ENCODE measurements at places on chromosomes 5 and 9.

DNA sequence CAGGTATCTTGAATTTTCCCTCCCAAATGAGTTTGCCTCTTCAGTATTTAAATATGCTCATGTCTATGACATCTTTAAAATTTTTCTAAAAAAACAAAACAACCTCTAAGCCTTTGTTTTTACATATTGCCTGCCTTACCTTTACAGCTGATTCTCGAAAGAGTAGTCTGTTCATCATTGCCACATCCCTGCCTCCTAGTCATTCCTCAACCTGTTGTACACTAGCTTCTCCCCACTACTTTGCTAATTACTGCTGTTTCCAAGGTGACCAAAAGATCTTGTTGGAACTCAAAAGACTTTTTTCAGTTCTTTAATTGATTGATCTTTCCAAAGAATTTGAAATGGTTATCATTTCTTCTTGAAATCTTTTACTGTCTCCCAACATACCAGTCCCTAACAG lies 1.9 kb upstream of the NADK2 start:
- no peak for DNase-seq

DNA sequence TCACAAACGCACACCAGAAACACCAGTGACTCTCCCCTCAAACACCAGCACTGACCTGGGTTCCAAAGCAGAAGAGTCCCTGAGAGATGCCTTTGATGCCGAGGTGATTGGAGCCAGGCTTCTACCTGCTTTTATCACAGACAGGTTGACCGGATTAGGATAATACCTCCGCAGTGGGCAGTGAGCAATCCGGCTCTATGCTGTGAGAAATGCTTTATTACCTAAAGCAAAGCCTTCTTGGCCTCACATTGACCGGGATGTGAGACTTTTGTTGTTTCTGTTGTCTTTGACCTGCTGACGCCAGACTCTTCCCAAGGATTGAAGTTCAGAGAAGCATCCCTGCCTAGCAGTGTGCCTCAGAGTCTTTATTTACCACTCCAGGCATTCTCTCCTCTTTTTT lies 320.3 kb upstream of the CLINT1 start:
- no peak for DNase-seq

GRCh38 chr9:113978725-113979342 lies 99.3 kb downstream of the AMBP start:
- no peak for DNase-seq

GRCh38 chr5:67286006-67286405 lies 89.4 kb upstream of the CD180 start:
- no peak for DNase-seq
